ENCODE measurements at places on chromosomes 3 and 15. TPM values are rescaled to one million over a fixed set of nuclear protein-coding genes. Genes with fewer than 3 reads are reported as not detected.

DNA sequence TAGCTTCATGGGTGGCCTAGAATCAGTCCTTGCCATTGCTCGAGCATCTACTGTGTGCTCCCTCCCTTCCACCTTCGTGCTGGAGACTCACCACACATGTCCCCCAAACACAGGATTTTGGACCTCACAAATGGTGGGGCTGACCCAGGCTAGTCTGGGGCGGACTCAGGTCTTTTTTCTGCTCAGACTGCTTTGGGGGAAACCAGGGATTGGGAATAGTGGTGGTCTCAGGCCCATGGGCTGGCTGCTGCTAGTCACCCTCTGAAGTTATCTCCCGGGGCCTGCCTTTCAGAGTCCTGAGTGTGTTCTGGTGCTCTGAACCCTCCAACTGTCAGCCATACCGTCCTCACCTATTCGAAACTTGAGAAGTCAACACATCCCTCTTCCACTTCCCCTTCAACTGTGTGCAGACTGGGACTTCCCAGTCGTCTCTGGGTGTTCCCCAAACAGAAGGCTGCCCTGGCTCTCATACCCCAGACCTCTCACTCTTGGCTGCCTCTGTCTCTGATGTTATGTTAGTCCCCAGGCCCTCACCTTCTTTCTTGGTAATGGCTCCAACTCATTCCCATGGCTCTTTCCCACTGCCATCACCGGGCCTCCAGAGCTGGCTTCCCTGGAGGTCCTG is 46.0 kb downstream of the PPCDC start:
- DNase-seq = no peak

GRCh38 chr3:149547954-149548668 is 73.6 kb downstream of the TM4SF4 start:
- no peak for DNase-seq

DNA sequence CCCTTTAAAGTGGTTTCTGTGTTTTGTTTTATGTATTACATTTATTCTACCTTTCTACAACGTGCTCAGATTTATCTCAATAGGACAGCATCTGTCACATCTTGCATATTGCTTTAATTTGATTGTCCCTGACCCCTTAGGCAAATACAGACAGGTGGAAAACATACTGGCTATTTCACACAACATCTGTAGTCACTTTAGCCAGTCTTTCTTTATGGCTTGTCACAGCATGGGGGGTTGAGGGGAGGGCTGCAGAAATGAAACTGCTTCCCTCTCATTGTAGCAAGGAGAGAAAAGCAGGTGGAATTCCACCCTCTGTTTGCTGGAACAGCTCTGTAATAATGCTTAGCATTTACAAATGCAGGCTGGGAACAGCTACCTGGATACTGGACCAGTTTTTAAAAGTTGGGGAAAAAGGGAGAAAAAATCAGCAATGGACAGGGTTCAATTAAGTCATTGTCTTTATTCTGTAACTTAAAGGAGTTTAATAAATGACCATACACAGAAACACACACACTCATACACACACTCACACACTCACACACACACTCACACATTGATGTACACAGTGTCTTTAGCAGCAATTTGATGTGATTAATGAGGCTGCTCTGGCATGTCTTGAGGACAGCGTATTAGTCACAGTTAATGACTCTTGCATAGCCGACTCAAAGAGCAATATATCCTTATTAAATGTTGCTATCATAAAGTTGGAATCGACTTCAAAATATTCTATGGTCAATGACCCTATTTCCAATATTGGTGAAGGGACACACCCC is 283.7 kb upstream of the GBE1 start:
- DNase-seq = no peak

DNA sequence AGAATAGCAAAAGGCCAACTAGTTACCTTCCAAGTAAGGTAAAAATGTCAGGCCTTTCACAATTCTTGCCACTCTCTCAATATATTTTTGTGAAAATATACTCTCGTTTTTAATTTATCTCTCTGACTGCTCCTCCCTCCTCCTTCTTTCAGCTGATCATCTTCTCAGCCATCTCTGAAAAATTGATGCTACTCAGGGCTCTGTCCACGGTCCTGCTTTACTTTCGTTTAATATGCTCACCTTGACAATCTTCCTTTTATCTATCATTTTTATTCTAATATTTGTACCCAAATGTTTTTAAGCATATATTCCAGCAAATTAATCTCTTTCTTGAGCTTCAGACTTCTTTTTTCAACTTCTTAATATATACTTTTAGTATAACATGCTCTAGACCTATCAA is 1362.1 kb downstream of the ROBO1 start:
- no peak for DNase-seq

PRR23E gene
- not detected for total RNA-seq

PRSS50 gene
- 0.22 TPM for total RNA-seq

DNA sequence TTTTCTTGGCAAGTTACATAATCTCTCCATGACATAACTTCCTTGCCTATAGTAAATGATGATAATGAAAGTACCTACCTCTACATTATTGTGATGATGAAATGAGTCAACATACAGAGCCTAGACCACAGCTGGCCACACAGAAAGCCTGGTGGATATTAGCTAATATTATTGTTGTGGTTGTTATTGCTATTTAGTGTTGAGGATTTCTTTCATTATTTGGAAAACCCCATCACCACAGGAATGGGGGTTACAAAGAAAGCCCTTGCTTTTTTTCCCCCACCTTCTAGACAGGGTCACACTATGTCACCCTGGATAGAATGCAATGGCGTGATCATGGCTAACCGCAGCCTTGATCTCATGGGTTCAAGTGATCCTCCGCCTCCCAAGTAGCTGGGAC is 125.0 kb downstream of the PDZRN3 start:
- DNase-seq = no peak

- no peak for DNase-seq
These were observed 232.2 kb downstream of the KLF13 start for GRCh38 chr15:31558840-31559239.

CHSY1 gene
- total RNA-seq = 15.1 TPM
